Activated naive CD8-positive, alpha-beta T cell treated with anti-CD3 and anti-CD28 coated beads for 36 hours (primary cell): ENCODE measurements at places on chromosomes 4 and X. TPM values are rescaled to one million over a fixed set of nuclear protein-coding genes. Genes with fewer than 3 reads are reported as not detected.

Gene HOPX
- total RNA-seq, result 18.1 TPM

Gene HSFX2
- total RNA-seq, result not detected

- H3K4me3 ChIP-seq, result no peak overlapping the region
- H3K27ac ChIP-seq, result no peak overlapping the region
- no peak for DNase-seq
Observed at GRCh38 chr4:160546201-160546600, 1443.3 kb downstream of the RAPGEF2 start.

GRCh38 chr4:79325864-79326328, at the start of gene NAA11:
TSS of gene NAA11 (minus strand) at chr4:79326061. CDS start at chr4:79325877, 184 bp downstream.
- H3K27me3 ChIP-seq, result no peaks in the 10 kb centered on the region
- no peak for DNase-seq
- H3K27ac ChIP-seq, result no peak within 1 kb of the TSS
- H3K4me1 ChIP-seq, result no peaks in the 10 kb centered on the region

- H3K27me3 ChIP-seq, result no peaks in the 10 kb centered on the region
- no peak for DNase-seq
- no peak overlapping the region for H3K27ac ChIP-seq
- no peaks in the 10 kb centered on the region for H3K36me3 ChIP-seq
- no peak overlapping the region for H3K4me3 ChIP-seq
Observed at GRCh38 chr4:19725130-19725529, 526.6 kb upstream of the SLIT2 start.

- H3K4me3 ChIP-seq, result no peak overlapping the region
- no peaks in the 10 kb centered on the region for H3K4me1 ChIP-seq
- H3K27ac ChIP-seq, result no peak overlapping the region
- no peaks in the 10 kb centered on the region for H3K36me3 ChIP-seq
Observed at GRCh38 chrX:30280428-30280827, 28.8 kb downstream of the NR0B1 start.

Gene FGFR3
- total RNA-seq, result not detected

Gene ELK1
- total RNA-seq, result 65.4 TPM

Gene ZNF674
- total RNA-seq, result 1.7 TPM

Gene TCEAL6
- total RNA-seq, result not detected

DNA sequence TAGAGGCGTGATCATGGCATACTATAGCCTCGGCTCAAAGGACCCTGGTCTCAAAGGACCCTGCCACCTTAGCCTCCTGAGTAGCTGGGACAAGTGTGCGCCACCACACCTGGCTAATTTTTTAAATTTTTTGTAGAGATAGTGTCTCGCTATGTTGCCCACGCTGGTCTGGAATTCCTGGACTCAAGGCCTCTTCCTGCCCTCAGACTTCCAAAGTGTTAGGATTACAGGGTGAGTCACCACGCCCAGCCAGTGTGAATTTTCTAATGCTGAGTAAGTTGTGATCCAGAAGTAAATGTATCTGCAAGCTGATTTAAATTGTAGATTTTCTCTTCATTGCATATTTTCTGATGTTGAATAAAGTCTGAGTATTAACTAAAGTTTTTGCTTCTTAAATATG, 2.6 kb upstream of the ZNF674 start:
- H3K36me3 ChIP-seq, result peaks cover 15% of the 10 kb centered on the region
- H3K27ac ChIP-seq, result no peak overlapping the region
- peaks cover 24% of the 10 kb centered on the region for H3K4me1 ChIP-seq
- no peak overlapping the region for H3K4me3 ChIP-seq
- no peaks in the 10 kb centered on the region for H3K27me3 ChIP-seq

DNA sequence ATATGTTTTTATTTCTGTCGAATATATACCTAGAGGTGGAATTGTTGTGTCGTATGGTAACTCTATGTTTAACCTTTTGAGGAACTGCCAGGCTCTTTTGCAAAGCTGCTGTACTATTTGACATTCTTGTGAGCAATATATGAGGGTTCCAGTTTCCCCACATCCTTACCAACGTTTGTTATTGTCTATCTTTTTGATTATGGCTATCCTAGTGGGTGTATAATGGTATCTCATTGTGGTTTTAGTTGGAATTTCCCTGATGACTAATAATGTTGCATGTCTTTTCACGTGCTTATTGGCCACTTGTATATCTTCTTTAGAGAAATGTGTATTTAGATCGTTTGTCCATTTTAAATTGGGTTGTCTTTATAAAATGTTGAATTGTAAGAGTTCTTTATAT, 24.5 kb downstream of the REPS2 start:
- DNase-seq, result no peak
- H3K4me3 ChIP-seq, result no peak overlapping the region
- no peak overlapping the region for H3K27ac ChIP-seq
- peaks cover 13% of the 10 kb centered on the region for H3K27me3 ChIP-seq
- no peaks in the 10 kb centered on the region for H3K36me3 ChIP-seq

DNA sequence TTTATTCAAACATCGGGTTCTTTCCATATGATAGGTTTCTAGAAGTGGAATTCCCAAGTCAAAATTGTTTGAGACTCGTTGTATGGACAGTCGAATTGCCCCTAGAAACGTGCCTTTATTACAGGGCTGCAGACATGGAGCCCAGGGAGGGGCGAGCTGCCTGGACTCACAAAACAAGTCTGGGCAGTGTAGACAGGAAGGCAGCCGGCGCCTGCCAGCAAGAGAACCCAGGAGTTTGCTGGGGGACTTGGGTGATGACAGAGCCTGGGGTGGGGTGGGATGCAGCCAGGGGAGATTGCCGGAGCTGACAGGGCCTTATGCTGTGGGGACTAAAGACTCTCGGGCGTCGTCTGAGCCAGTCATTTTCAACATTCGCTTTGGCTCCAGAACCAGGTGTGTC, 107.4 kb upstream of the MSX1 start:
- H3K4me3 ChIP-seq, result no peak overlapping the region
- peaks cover 2% of the 10 kb centered on the region for H3K36me3 ChIP-seq
- DNase-seq, result no peak
- H3K4me1 ChIP-seq, result no peaks in the 10 kb centered on the region

- no peaks in the 10 kb centered on the region for H3K27me3 ChIP-seq
- peaks cover 6% of the 10 kb centered on the region for H3K4me1 ChIP-seq
- no peak for DNase-seq
- H3K27ac ChIP-seq, result no peak overlapping the region
- peaks cover 35% of the 10 kb centered on the region for H3K36me3 ChIP-seq
- no peak overlapping the region for H3K4me3 ChIP-seq
Observed at GRCh38 chrX:51866210-51866609, 27.2 kb upstream of the MAGED1 start.

DNA sequence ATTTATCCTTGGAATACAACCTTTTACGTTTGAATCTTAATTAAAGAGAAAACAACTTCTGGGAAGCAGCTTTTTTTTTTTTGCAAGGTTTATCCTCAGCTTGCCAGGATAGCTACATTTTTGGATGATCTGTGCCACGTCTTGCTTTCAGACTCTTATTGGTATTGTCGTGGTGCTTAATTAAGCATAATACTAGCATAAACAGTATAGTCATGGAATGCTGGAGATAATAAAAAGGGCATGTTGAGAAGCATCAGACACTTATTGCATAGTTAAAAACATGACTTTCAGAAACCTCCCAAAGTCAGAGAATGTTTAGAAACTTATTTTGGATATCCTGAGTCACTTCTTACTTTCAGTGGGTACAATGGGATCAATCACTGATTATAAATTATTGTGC, 77.0 kb downstream of the PALLD start:
- H3K4me1 ChIP-seq, result peaks cover 14% of the 10 kb centered on the region
- no peaks in the 10 kb centered on the region for H3K27me3 ChIP-seq
- DNase-seq, result no peak
- H3K4me3 ChIP-seq, result no peak overlapping the region
- H3K27ac ChIP-seq, result no peak overlapping the region
- no peaks in the 10 kb centered on the region for H3K36me3 ChIP-seq

DNA sequence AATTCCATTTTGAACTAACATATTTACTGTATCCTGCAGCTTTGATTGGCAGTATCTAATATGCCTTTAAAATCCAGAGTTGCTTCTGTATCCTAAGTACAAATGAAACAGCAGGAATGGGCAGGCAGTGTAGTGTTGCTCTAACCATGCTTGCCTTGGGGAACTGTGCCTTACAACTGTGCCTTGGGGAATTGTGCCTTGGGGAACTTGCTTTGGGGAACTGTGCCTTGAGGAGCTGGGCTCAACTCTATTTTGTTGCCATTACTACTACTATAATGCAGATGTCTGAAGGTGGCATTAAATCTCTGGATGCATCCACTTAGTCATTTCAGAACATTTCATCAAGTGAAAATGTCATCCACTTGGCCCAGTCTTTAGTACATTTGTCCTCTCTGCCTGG, 6.9 kb downstream of the CXCL3 start:
- H3K27me3 ChIP-seq, result peaks cover 17% of the 10 kb centered on the region
- no peak for DNase-seq
- no peaks in the 10 kb centered on the region for H3K36me3 ChIP-seq
- no peak overlapping the region for H3K4me3 ChIP-seq
- H3K4me1 ChIP-seq, result no peaks in the 10 kb centered on the region

DNA sequence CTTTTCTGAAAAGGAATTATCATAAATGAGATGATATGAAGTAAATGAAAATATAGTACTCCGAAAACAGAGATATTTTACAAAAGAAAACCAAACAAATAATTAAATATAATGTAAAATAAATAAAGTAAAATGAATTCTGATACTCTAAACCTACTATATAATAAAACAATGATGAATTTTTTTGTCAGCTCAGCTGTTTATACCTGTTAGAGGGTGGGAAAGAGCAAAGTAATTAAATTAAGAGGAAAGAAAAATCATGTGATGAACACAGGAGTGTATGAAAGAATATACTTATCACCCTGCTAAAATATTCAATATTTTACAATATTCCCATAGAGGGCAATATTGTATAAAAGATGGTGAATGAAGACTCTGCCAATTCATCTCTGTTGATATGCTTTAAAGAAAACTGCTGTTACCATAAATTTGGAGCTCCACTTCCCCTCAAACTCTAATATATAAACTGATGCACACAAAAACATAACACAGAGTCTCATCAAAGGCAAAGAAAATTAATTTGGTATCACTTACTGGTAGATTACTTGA, 6.5 kb upstream of the NDST4 start:
- no peaks in the 10 kb centered on the region for H3K36me3 ChIP-seq
- H3K27ac ChIP-seq, result no peak overlapping the region
- no peaks in the 10 kb centered on the region for H3K27me3 ChIP-seq
- H3K4me1 ChIP-seq, result no peaks in the 10 kb centered on the region
- H3K4me3 ChIP-seq, result no peak overlapping the region
- no peak for DNase-seq

GRCh38 chr4:62159876-62160275, 959.8 kb downstream of the ADGRL3 start:
- H3K27ac ChIP-seq, result no peak overlapping the region
- no peaks in the 10 kb centered on the region for H3K27me3 ChIP-seq
- no peak overlapping the region for H3K4me3 ChIP-seq
- H3K4me1 ChIP-seq, result no peaks in the 10 kb centered on the region
- no peaks in the 10 kb centered on the region for H3K36me3 ChIP-seq
